Natural killer cell treated with Interleukin-12 subunit alpha and Interleukin-12 subunit beta and Interleukin-15 and Interleukin-18, amount 100 ng/mL, for 72 hours (primary cell): ENCODE measurements at places on chromosomes 12 and 14.

GRCh38 chr14:23324455-23324846 lies 3.2 kb downstream of the PABPN1 start:
- DNase-seq: no peak

DNA sequence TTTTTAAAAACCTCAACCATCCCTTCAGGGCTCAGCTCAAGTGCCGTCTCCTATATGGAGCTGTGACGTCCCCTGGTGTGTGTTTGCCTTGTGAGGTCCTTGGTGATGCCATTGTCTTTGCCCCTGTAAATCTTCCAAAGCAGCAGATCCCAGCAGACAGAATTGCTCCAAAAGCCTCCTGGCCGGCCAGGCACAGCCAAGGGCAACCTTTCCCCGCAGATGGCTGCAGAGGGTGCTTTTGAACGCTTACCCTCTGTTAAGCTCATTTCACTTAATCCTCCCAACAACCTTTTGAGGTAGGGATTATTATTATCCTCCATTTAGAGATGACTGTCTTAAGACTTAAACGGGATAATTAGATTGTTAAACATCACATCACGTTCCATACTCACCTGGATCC lies 51.4 kb downstream of the RFX4 start:
- no peak for DNase-seq

DNA sequence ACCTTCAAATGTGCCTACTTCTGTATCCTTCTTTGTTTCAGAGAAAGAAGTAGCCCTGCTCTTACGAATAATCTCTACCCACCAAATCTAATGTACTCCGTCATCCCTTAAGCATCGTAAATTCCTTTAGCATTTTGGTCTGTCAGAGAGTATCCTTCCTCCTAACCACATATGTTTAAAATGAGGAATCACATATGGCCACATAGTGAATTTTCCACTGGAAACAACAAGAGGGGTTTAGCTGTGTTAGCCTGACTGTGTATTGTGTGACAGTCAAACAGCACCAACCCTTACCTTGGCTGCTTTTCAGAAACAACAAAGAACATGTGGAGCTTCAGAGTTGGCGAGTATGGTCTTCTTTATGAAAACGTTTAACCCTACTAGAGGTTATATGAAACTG lies 5.5 kb downstream of the LUM start:
- no peak for DNase-seq

DNA sequence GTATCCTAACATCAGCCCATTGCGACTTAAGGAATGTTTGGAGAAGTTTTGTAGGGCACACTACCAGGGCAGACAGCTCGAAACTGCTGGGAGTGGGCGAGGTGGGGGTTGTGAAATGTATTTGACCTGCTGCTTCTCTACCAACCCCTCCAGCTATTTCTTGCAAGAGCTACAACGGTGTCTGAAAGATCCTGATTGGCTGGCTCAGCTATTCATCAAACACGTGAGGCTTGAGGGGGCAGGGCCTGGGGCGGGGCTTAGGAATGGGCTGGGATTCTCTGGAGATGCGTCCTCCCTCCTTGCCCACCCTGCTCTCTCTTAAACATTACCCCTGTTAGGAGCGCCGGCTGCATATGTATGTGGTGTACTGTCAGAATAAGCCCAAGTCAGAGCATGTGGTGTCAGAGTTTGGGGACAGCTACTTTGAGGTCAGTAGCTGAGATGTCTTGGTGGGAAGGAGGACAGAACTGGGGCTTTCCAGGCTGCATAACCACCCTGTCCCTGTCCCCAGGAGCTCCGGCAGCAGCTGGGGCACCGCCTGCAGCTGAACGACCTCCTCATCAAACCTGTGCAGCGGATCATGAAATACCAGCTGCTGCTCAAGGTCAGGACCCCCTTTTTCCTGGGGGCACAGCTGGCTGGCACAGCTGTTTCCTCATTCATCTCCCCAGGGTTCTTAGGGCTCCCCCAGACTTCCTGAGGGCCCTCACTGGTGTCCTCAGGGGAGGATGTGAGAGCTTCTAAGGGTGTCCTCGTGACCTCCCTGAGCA lies 3.1 kb downstream of the ARHGEF25 start:
- no peak for DNase-seq

DNA sequence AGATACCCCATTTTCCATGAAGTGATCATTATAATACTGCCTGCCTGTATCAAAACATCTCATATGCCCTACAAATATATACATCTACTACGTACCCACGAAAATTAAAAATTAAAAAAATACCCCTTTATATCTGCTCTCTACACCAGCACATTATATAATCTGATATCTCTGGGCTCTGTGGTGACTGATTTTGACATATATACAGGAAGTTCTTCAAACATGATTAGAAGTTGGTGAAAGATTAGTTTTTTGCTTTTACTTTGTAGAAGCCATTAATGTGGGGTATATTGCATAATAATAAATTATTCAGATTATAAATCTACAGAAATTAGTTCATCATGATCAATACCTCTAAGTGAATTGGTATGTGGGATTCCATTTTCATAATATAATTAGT lies 126.7 kb upstream of the MDM1 start:
- DNase-seq: no peak

DNA sequence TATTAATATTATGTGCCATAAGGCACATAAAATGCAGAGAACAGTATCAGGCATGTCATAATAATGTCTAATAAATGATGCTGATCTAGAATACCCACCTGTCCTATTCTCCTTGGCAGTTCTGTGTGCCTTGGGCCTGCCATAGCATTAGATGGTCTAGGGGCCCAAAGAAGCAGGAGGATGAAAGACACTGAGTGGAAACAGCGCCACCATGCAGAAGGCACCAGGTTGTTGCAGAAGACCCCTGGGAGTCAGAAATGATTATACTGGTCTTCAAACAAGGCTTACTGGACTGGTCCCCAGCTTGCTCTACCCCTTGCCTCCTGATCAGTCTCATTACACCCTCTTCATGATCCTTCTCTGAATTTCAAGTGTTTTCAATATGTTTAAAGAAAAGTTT lies 353.3 kb downstream of the GRIN2B start:
- no peak for DNase-seq

DNA sequence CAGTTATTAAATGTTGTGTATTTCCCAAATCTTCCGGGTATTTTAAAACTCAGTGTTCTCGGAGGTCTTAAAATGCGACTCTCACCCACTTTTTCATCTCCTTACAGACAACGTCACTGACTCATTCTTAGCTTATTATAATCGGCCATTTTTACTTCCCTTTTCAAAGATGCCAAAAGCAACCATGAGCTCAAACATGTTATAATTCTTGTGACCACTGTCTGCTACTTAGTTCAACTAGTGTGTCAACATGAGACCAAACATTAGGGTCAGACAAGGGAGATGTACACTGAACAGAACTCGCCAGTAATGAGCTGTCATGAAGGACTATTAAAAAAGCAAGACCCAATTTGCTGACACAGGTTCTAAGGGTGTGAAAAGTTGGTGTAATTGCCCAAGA lies 4.2 kb upstream of the GRIP1 start:
- no peak for DNase-seq

GRCh38 chr14:59961518-59962062 lies 41.6 kb downstream of the LRRC9 start:
- DNase-seq: no peak

DNA sequence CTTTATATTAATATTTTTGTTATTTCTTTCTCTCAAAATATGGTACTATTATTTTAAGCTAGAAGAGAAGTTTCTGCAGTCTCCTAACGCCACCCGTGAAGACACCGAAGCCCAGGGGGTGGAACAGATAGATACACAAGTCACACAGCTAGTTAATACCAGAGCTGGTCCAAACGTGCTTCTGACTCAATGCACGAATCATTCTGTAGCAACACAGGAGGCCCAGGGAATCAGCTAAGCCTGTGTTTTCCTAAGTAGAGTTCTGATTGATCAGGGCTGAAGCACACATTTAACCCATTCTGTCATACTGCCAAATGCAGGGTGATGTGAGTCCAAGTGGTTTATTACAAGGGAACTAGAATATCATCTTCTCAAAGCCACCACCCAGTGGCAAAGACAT lies 116.9 kb upstream of the PWP1 start:
- DNase-seq: no peak

DNA sequence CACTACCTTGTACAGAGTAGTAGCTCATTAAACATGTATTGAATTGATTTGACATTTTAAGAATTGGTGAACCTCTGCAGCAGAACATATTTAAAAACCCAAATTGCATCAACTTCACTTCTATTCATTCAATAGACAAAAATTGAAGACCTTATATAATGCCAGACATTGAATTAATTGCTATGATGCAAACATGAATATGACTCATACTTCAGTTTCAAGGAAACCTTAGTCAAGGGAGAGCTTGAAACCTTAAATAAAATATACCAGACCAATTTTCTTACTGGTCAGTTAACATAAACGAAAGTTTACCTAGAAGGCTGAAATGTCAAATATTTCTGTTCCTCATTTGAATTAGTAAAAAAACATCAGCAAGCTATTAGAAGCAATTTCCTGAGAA lies 5.0 kb upstream of the MGAT4C start:
- DNase-seq: no peak

GRCh38 chr12:27179400-27180214 lies 64.5 kb upstream of the STK38L start:
- no peak for DNase-seq

- no peak for DNase-seq
Measured at GRCh38 chr14:56905282-56905681, 95.0 kb upstream of the OTX2 start.
